ENCODE measurements at places on chromosomes 3 and 15. TPM values are rescaled to one million over a fixed set of nuclear protein-coding genes. Genes with fewer than 3 reads are reported as not detected.

PCYT1A gene
- total RNA-seq: 18.6 TPM

CCR9 gene
- 0.16 TPM for total RNA-seq

PLSCR4 gene
- total RNA-seq: 7.6 TPM

BDH1 gene
- 10.8 TPM for total RNA-seq

LINGO1 gene
- total RNA-seq: 45.7 TPM

FBXW12 gene
- total RNA-seq: 2.5 TPM

IL17RC gene
- total RNA-seq: 4.5 TPM

TGM4 gene
- total RNA-seq: not detected

CCR8 gene
- not detected for total RNA-seq

Measured in occipital lobe (tissue), 3 donors.